ENCODE measurements at places on chromosomes 7 and 10. TPM values are rescaled to one million over a fixed set of nuclear protein-coding genes. Genes with fewer than 3 reads are reported as not detected.

LRRC17 gene
- 103 TPM for polyA plus RNA-seq

DNA sequence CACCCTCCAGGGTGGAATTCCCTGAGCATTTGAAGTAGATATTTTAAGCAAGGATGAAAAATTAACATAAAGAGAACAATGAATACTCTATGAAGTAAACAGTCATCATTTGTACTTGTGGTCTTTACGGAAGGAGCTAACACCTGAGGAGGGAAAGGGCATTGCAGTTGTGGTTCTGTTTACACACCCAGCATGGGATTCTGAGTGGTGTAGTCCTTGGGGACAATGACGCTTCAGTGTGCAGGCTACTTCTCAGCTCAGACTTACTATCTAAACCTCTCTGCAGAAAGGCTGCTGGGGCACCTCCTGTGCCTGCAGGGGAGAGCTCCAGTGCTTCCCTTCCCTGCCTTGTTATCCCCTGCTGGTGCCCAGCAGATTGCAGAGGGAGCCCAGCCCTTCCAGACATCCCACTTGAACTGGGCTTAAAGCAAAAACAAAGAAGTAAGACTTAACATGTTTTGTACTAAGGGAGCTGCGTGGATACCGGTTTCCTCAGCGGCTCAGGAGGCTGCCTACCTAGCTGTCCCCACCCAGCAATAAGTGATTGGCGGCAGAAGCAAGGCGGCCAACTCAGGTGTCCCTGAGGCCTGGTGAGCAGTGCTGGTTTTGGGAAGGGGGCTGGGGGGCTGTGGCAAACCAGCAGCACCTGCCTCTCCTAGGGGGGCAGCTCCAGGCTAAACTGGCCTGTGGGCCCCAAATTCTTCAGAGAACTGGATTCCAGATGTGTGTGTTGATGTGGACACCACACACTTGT lies 89.1 kb downstream of the CELF2 start:
- DNase-seq: no peak

EBF3 gene
- 2.3 TPM for polyA plus RNA-seq

GRCh38 chr10:127196282-127197153 lies at the start of gene INSYN2A:
Gene INSYN2A (minus strand): TSS chr10:127196591. CDS start chr10:127176395, 20,196 bp downstream.
- DNase-seq: no peak

- DNase-seq: no peak
Observed at GRCh38 chr7:113414401-113415035, 296.2 kb upstream of the SMIM30 start.

DNA sequence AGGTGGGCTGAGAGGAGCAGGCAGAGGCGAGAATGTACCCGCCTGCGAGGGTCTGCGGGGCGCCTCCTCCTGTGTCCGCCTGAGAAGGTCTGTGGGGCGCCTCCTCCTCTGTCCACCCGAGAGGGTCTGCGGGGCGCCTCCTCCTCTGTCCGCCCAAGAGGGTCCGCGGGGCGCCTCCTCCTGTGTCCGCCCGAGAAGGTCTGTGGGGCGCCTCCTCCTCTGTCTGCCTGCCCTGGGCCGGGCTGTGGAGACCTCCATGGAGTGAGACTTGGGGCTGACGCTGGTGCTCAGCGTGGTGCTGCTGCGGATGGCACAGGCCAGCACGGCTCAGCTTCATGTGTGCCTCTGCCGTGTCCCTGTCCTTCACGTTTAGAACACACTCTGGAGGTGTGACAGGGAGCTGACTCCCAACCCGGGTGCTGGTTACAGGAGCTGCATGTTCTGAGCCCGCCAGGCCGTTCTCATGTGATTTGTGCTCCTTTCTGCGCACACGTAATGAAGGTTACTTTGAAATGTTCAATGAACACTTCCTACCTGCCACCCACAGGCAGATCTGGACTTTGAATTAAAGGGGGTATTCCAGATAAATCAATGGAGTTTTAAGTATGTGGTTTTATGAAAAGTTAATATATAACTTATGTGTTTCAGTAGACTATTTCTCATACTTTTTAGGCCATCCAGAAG lies 20.5 kb upstream of the GET4 start:
- DNase-seq: no peak

- no peak for DNase-seq
Observed at GRCh38 chr7:138324941-138325340, 135.1 kb upstream of the TRIM24 start.

MUC12 gene
- polyA plus RNA-seq: 0.23 TPM

- no peak for DNase-seq
Observed at GRCh38 chr10:70863470-70864160, 24.8 kb downstream of the PCBD1 start.

- DNase-seq: no peak
Observed at GRCh38 chr10:88278912-88279311, 304.2 kb downstream of the RNLS start.

FANK1 gene
- 8.0 TPM for polyA plus RNA-seq

- no peak for DNase-seq
Observed at GRCh38 chr10:11448190-11448544, 163.3 kb downstream of the USP6NL start.

SMIM30 gene
- polyA plus RNA-seq: 92.7 TPM
